A549 (cell line): ENCODE measurements at places on chromosomes 2 and 18. TPM values are rescaled to one million over a fixed set of nuclear protein-coding genes. Genes with fewer than 3 reads are reported as not detected.
A peak's percentile ranks its signal among the peaks of the same experiment; 100 is the strongest.

- DNase-seq = no peak
Measured at GRCh38 chr2:26679867-26680266, 12.7 kb upstream of the KCNK3 start.

The SERPINB11 gene
- polyA plus RNA-seq = not detected in 3 replicates

DNA sequence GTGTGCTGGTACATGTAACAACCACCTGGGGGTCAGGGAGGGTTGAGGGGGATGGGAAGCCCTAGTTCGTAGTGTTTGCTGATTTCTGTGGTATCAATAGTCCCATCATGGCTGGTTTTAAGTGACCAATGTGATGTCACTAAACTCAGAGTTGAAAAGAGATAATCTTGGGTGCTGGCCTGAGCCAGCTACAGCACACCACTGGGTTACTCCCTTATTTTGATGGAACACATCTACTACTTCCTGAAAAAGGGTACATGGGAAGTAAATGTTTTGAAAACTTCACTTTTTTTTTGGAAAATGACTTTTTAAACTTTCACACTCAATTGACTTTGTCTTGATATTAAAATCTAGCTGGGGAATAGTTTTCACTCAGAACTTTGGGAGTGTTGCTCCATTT, 87.0 kb upstream of the CXCR4 start:
- no peak for DNase-seq

The ABCB11 gene
- 0.01 to 0.03 TPM in 2 of 3 replicates, not detected in the other for polyA plus RNA-seq

- DNase-seq = no peak
Measured at GRCh38 chr2:73718851-73719621, 18.1 kb downstream of the TPRKB start.

DNA sequence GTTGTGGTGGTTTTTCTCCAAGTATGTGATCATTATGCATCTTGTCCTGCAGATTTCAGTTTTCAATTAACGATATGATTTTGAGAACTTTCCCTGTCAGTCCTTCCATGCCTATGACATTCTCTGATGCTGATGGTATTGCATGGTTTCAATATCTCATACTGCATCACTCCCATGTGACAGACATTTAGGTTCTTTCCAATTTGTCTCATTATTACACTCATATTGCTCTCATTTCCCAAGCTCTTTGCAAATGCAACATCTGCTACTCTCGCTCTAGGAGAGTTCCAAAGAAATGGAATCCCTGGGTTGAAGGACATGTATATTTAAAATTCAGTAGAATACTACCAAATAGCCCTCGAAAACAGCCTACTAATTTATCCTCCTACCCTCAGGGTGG, 125.5 kb downstream of the MARCHF4 start:
- no peak for DNase-seq

DNA sequence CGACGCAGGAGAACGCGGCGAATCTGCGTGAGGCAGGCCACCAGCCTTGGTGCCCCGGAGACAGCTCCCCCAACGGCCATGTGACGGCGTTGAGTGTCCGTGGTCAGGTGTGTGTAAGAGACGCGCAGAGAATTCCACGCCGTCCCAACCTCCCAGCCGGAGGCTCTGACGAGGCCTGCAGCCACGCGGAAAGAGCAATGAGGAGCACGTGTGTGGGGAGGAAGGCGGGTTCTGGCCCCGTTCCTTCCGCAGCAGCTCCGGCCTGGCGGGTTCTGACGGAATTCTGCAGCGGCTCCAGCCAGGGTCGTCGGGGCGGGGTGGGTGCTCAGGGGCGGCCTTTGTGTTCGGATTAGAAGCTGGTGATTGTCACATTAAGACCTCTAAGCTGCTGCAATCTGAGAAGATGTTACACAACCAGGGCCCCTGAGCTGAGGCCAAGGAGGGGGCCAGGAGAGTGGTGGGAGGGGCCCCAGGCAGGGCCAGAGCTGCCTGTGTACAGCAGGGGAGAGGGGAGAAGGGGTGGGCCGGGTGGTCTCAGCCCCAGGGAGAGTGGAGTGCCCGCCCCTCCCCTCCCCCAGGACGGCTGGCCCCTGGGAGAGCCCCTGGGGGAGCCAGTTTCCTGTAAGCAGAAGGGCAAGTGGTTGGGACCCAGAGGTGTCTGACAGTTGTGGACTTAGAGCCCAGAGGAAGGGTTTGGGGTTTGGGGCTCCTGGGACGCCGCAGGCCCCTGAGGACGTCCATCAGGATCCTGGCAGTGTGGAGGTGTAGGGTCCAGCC, 5.1 kb upstream of the GAL3ST2 start:
- no peak for DNase-seq

The ERICH2 gene
- polyA plus RNA-seq = not detected in 3 replicates

GRCh38 chr2:43146083-43146482, 80.3 kb downstream of the ZFP36L2 start:
- DNase-seq = no peak

DNA sequence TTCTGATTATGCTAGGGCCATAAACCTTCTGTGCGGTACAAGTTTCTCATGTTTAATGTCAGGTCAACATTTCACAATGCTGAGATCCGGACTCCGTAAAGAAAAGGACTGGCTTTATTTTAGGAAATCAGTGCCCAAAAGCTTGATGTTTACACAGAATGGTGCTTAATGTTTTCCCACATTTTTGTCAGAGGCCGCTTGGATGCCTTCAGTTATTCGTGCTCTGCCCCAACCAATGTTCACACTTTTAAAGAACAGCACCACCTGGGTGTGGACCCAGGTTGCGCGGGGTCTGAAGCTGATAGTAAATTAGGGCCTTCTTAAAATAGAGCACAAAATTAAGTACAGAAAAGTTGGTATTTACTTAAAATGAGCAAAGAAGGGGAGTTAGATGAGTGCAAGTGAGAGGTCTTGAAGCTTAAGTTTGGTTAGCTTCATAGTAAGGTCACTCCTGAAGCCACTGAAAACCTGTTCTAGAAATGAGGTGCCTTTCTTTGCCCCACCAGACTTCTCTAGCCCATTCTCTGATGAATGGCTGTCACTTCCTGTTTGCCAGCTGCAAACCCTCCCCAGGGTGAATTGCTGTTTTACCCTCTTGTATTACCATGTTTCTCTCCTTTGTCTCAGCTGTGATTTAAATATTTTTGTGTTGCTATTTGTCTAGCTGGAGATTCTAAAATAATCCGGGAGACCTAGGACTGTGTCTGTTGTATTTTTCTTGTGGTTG, 20.5 kb downstream of the SLC3A1 start:
- DNase-seq = peak; percentile 44

GRCh38 chr18:10293966-10294365, 160.5 kb upstream of the APCDD1 start:
- DNase-seq = no peak

The TGFA gene
- polyA plus RNA-seq = 5.2 to 7.1 TPM (median 5.3 TPM) in 3 replicates

- peak; percentile 82 for DNase-seq
Measured at GRCh38 chr2:178282075-178282815, 87.9 kb downstream of the OSBPL6 start.

DNA sequence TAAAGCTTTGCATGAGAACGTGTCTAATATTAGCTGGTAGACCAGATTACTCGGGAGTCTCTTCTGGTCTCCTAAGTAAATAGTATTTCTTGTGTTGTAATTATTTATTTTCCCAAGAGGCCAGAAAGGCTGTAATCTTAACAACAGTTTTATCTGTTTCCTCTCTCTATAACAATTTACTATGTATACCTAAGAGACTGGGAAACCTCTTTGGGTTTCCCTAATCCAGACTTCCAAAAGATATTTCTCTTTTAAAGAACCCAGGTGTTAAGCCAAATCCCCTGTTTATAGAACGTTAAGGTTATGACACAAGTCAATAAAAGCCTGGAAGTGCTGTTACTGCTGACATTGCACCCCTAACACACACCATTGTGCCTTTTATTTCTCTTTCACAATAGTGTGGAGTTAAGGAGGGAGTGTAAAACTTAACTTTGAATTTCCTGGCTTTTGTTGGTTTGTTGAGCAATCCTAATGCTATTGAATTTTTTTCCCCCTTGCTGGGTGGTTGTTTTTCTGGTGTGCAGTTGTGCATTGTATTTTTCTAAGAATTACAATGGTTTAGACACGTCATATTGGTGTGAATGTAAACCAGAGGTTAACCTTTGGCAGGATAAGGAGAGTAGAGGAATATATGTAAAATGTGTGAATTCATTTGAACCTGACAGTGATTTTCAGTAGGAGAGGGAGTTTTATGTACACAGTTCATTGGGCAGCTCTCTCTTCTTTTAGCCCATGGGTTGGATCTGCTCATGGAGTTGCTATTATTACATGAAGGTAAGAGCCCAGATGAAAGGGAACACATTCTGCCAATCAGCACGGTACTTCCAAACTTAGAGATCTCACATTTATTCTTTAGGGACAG, 192.8 kb downstream of the MTX2 start:
- DNase-seq = no peak

The KLHL29 gene
- 2.5 to 2.9 TPM (median 2.6 TPM) in 3 replicates for polyA plus RNA-seq

GRCh38 chr18:55296115-55296514, 291.9 kb downstream of the TCF4 start:
- DNase-seq = no peak

DNA sequence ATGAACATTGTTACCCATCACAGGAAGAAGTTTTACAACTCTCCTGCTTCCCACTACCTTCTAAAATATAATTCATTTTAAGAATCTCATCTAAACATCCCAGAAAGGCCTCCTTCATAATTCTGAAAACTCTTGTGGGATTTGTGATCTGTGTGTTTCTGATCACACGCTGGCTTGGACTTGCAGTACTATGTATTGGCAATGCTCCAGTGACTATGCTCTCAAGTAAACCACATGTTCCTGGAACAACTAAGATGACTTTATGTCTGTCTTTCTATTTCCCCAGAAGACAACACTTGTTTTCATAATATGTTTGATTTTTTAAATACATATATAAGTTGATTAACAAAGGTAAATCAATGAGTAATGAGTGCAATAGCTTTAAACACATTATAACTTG, 376.6 kb upstream of the NETO1 start:
- DNase-seq = no peak

GRCh38 chr2:66834859-66835258, 399.9 kb downstream of the MEIS1 start:
- DNase-seq = no peak
